Esophagus (tissue), 2 donors: ENCODE measurements at places on chromosomes 12 and 14. TPM values are rescaled to one million over a fixed set of nuclear protein-coding genes. Genes with fewer than 3 reads are reported as not detected.

The PLCZ1 gene
- not detected for polyA plus RNA-seq

The OR6C3 gene
- polyA plus RNA-seq: not detected

The EXOC3L4 gene
- polyA plus RNA-seq: 0.67 TPM

The MMP14 gene
- 81.6 TPM for polyA plus RNA-seq

The FAIM2 gene
- 0.36 TPM for polyA plus RNA-seq

The LRRC10 gene
- polyA plus RNA-seq: not detected

The STX2 gene
- 3.1 TPM for polyA plus RNA-seq

The A2ML1 gene
- 477 TPM for polyA plus RNA-seq

The GLI1 gene
- 0.16 TPM for polyA plus RNA-seq

The INF2 gene
- polyA plus RNA-seq: 26.6 TPM

The SAV1 gene
- polyA plus RNA-seq: 10.0 TPM

The SLC5A8 gene
- polyA plus RNA-seq: 0.04 TPM

The PYGL gene
- 69.0 TPM for polyA plus RNA-seq

The PCED1B gene
- 1.6 TPM for polyA plus RNA-seq

The USP44 gene
- polyA plus RNA-seq: 0.43 TPM
